ENCODE measurements at places on chromosomes 7 and 10.

- peak overlapping the region; percentile 12 for H3K4me3 ChIP-seq
- peak; percentile 82 for DNase-seq
- H3K27ac ChIP-seq: peak overlapping the region; percentile 79
- H3K36me3 ChIP-seq: peaks cover 12% of the 10 kb centered on the region
- H3K27me3 ChIP-seq: no peaks in the 10 kb centered on the region
These were observed 96.4 kb downstream of the CCSER2 start for GRCh38 chr10:84424731-84425167.

DNA sequence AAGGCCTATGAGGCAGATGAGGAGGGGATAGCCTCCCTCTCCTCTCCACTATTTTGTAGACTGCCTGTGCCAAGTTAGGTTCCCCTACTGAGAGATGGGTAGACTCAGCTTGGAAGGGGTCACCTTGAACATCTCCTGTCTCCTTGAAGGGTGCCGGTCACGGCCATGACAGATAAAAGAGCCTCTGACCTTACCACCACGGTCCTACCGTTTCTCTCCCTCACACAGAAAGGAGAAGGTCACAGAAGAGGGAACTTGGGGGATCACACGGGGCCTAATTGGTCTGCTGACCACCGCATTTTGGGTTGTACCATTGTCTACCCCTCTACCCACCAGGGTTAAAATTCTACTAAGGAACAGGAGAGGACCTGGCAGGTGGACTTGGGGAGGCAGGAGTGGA, 17.0 kb downstream of the PRSS2 start:
- H3K27me3 ChIP-seq: peaks cover 1% of the 10 kb centered on the region
- H3K27ac ChIP-seq: peak overlapping the region; percentile 3
- no peaks in the 10 kb centered on the region for H3K36me3 ChIP-seq
- DNase-seq: no peak
- H3K4me3 ChIP-seq: no peak overlapping the region

DNA sequence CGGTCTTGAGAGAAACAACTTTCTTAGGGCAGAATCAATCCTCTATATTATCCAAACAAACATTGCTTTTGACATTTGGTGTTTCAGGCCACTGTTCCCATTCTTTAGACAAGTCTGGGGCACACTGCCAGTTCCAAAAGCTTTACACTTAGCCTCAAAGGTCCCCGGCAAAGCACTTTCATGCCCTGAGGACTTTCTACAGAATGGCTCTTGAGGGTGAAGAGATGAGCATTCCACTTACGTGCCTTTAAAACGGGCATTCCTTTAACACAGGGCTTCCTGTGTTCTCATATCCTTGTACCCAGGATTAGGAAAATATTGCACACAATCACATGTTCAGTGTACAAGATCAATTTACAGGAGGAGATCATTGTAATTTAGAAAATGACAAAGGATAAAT, 13.1 kb upstream of the TMEM213 start:
- H3K4me3 ChIP-seq: no peak overlapping the region
- H3K27ac ChIP-seq: no peak overlapping the region
- no peaks in the 10 kb centered on the region for H3K36me3 ChIP-seq
- H3K27me3 ChIP-seq: no peaks in the 10 kb centered on the region

DNA sequence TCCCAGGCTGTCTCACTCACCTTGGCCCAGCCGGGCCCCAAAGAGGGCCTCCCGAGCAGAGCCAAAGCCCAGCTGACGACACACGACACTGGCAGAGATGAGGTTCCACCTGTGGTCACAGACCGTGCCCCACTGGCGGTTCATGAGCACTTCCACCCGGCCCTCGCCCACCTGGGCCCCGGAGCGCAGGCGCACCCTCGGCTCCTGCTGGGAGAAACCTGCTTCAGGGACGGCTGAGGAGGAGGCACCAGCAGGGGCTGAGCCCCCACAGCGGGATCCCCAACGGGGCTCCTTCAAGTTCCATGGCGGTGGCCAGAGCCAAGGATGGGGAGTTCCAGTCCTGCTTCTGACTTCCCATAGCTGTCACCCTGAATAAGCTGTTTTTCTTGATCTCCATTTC, 10.0 kb downstream of the LOXL4 start:
- no peak overlapping the region for H3K27ac ChIP-seq
- H3K4me3 ChIP-seq: no peak overlapping the region

GRCh38 chr7:44634839-44635591, 28.6 kb downstream of the OGDH start:
- H3K4me3 ChIP-seq: no peak overlapping the region
- peaks cover 94% of the 10 kb centered on the region for H3K4me1 ChIP-seq
- peak overlapping the region; percentile 89 for H3K27ac ChIP-seq

- H3K36me3 ChIP-seq: no peaks in the 10 kb centered on the region
- no peak overlapping the region for H3K27ac ChIP-seq
- H3K4me1 ChIP-seq: no peaks in the 10 kb centered on the region
- no peak for DNase-seq
- no peaks in the 10 kb centered on the region for H3K27me3 ChIP-seq
- no peak overlapping the region for H3K4me3 ChIP-seq
These were observed 36.9 kb downstream of the CHST15 start for GRCh38 chr10:124056337-124056980.

All from transverse colon (tissue), 4 donors.